Stimulated activated CD8-positive, alpha-beta memory T cell treated with anti-CD3 and anti-CD28 coated beads, Interleukin-7, amount 100 ng/mL, for 1 hour (primary cell): ENCODE measurements at places on chromosomes 2 and 18.
A peak's percentile ranks its signal among the peaks of the same experiment; 100 is the strongest.

GRCh38 chr2:8571301-8571791, 110.5 kb upstream of the ID2 start:
- no peak for DNase-seq

DNA sequence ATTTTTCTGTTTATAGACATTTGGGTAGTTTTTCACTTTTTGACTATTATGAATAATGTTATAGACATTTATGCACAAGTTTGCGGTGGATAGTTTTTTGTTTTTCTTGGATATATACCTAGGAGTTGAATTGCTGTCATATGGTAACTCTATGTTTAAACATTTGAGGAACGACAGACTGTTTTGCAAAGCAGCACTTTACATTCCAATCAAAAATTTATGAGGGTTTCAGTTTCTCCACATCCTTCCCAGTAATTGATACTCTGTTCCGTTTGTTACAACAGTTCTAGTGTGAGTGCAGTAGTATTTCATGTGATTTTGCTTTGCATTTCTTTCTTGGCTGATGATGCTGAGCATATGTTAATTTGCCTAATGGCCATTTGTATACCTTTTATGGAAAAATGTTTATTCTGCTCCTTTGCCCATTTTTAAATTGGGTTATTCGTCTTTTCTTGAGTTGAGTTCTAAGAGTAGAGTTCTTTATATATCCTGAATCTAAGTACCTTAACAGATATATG, 617.3 kb upstream of the LRATD1 start:
- DNase-seq, result no peak

- no peak for DNase-seq
Observed at GRCh38 chr2:10861765-10862164, 49.2 kb upstream of the PDIA6 start.

DNA sequence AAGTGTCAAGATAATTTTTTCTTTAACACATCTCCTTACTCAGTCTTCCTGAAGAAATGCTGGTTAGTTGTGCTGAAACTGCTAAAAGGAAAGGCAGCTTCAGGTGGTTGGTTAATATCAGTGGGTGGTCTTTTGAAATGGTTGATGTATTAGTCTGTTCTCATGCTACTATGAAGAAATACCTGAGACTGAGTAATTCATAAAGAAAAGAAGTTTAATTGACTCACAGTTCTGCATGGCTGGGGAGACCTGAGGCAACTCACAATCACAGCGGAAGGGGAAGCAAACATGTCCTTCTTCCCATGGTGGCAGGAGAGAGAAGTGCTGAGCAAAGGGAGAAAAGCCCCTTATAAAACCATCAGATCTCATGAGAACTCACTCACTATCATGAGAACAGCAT, 125.9 kb upstream of the CYRIA start:
- DNase-seq, result no peak

DNA sequence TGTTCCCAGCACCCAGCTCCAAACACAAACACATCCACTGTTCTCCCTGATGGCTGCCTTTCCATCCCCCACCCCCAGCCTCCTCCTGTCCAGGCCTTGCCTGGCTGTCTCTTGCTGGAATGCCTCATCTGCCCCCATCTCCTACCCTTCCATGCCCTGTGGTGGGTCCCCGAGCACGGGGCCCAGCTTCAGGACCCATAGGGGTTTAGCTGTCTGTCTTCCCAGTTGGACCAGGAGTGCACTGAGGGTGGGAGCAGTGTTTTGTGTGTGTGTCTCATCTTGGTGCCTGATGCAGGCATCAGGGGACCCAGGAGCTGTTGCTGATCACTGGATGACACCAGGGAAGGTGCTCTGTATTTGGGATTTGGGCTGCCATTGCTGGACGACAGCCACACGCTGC, 34.5 kb downstream of the GLI2 start:
- no peak for DNase-seq

DNA sequence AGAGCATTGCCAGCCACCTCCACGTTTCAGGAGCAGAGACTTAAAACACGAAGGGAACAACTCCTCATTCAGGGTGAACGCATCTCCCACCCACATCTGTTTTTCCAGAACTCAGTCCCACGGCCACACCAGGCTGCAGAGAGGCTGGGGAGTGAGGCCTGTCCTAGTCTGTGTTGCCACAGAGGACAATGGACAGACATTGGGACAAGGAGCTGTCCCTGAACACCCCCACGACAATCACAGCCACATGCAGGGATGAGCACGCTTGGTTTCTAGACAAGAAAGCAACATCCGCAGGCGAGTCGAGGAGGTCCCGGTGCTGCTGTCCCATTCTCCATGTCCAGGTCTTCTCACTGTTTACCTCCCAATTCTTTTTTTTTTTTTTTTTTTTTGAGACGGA, 167.4 kb downstream of the EIPR1 start:
- DNase-seq, result no peak

- DNase-seq, result peak; percentile 65
Observed at GRCh38 chr2:210476194-210477128, at the start of gene LANCL1. Gene LANCL1, minus strand, starts transcription at chr2:210476759. Its CDS starts 363 bp downstream, at chr2:210476396.

GRCh38 chr18:12608301-12608700, 49.6 kb downstream of the SPIRE1 start:
- no peak for DNase-seq

- no peak for DNase-seq
Observed at GRCh38 chr2:68127358-68128242, 30.1 kb upstream of the PNO1 start.

DNA sequence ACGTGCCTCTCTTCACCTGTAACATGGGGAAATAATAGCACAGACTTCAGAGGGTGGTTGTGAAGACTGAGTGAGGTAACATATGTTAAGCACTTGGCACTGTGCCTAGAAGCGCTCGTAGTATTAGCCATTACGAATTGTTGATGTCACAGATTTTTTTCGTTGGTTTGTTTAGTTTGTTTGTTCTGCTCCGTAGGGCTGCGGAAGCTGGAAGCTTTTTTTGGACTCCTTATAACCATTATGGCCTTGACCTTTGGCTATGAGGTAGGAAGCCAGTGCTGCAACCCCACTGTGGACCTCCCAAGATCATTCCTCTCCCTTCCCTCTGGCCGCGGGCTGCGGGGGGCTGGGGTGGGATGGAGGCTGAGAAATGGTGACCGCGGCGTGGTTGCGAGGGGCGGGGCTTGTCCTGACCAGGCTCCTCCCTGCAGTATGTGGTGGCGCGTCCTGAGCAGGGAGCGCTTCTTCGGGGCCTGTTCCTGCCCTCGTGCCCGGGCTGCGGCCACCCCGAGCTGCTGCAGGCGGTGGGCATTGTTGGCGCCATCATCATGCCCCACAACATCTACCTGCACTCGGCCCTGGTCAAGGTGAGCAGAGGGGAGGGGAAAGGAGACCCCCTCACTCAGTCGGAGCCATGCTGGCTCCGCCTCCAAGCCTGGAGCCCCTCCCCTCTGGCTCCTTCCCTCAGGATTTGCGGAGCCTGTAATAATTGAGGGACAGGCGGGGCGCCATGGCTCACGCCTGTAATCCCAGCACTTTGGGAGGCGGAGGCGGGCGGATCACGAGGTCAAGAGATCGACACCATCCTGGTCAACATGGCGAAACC, 5.5 kb downstream of the SLC11A1 start:
- DNase-seq, result no peak

- DNase-seq, result no peak
Observed at GRCh38 chr2:205857520-205858237, 175.4 kb downstream of the NRP2 start.

DNA sequence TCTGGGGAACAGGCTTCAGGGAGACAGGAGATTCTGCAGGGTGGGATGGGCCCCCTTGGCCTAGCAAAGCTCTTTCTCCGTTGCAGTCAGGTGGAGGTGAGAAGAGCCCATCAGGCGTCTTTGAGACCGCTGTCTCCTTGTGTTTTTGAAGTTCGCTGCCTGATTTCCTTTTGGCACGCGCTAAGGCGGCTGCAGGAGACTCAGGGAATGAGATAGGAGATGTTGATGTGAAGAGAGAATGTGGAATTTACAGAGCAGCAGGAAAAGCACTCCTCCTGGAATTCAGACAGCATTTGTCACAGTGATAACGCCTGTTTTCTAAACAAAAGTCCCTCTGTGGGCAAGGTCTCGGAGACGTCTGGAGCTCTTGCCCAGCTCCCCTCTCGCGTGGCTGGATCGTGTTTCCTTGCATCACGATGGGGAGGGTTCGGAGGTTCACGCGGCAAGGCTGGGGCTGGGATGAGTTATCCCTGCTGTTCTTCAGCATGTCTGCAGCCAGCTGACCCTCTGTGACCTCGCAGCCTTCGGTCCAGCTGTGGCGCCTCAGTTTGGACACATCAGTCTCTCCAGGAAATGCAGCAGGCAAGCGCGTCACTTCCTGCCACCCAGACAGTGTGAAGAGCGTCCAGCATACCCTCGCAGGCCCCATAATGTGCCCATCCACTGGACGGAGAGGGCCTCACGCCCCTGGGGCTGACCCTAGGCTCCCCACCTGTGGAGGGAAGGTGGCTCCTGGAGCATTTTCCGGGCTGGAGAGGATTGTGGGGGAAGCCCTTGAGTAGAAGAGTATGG, 30.2 kb downstream of the GLI2 start:
- no peak for DNase-seq

DNA sequence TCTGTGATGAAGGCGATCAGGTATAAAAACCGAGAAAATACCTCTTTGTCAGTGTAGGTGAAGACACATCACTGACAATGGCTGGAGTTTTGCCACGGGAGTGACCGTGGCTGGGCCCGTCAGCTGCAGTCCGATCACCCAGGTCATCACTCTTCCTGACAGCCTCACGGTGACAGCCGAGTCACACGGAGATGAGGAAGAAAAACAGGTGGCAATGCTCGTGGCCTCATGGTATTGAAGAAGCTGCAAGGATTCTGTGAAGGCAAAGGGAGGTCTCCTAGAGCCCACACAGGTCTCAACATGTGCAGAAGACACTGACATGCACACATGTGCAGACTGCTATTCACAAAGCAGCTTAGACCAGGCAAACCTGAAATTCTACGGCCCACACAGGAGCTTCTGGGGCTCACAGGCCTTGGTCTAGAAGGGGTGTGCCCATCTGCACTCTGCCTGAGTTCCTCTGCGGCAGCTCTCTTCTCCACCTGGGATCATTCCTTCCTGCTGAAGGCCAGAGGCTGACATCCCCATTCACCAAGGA, 7.4 kb downstream of the COPS9 start:
- DNase-seq, result no peak
